Fibroblast of skin of abdomen (primary cell): ENCODE measurements at places on chromosomes 2 and 18.

DNA sequence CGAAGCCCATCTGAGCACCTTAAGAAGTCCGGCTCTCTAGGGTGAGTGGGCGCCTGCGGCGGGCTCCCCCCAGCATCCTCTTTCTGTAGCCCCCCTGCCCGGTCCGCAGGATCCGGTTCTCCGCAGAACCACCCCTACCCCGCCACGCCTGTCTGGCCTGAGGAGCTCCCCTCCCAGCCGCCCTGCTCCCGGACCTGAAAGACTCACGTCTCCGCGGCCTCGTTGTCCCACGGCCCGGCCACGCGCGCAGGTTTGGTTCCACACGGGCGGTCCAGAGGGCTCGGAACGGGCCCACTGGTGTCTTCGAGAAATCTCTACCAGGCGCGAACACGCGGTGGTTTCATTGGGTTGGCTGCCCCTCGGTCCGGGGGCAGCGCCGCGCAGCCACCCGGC lies 237 bp downstream of the SLC39A6 start:
- no peak for DNase-seq

DNA sequence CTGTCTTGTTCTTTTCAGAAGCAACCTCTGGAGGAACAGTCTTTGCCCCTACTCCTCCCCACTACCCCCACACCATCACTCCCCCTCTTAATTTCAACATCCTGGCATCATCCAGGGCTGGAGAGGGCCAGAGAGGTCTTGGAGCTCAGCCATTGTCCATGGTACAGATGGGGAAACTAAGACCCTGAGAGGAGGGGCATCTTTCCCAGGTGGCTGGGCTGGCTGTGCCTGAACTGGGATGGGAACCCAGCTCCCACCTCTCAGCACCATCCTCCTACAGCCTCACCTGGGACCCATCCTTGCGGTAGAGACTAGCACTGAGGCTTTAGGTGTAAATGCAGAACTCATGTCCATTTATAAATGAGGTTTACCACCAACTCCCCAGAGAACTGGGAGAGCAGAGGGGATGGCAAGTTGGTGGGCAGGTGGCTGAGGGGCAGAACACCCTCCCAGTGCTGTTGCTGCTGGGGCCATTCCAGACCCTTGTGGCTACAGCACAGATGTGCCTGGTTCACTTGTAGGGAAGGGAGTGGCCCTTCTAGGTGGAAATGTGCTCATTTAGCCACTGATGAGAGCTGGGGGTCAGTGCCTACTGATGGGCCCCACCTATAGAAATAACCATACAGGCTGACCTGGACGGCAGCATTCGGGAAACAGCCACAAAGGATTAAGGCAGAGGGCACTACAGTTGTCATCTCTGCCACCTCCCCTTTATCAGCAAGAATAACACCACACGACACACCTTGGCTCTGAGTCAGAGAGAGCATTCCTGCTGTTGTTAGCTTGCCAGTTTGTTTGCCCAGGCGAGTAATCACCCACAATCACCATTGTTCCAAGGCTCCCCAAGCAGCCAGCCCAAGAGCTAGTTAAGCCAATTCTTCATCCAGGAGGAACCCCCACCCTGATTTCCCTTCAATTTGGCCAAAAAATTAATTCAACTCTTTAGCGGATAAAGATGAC lies 2.1 kb downstream of the MLPH start:
- no peak for DNase-seq

- peak; percentile 81 for DNase-seq
Measured at GRCh38 chr18:35029103-35029502, 12.1 kb upstream of the MAPRE2 start.

DNA sequence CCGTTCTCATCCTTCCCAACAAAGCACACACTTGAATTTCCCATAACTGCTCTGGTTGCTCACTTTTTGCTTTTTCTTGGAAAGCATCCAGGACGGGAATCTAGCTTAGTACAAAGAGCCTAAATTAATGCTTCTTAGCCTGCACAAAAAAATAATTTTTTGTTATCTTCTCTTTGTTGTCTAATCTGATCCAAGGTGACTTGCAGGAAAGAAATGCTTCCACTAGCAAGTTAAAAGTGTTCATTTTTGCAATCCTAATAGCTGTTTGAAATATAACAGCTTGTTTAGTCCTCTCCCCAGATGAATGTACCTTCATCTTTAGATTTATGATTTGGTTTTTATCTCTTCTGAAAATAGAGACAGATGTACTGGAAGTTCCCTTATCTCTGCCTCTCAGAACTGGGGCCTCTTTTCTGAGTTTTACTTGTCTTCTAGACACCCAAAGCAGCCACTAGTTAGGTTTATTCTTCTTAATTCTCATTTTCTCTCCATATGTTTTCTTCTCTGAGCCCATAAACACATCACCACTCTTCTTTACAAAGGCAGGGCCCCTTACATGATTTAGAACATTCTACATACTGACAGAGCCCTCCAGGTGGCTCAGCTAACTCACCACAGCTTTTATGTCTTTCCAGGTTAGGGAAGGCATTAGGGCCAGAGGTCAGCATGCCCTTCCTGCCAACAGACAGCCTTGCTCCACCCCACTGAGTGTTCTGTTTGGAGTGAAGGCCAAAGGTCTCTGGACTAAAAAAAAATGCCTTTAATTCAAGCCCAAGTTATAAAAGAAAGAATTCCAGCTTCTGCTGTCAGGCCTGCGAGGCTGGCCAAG lies 74.7 kb upstream of the MAP4K3 start:
- DNase-seq = no peak

- DNase-seq = no peak
Measured at GRCh38 chr2:186593523-186593922, 3.7 kb downstream of the ITGAV start.

DNA sequence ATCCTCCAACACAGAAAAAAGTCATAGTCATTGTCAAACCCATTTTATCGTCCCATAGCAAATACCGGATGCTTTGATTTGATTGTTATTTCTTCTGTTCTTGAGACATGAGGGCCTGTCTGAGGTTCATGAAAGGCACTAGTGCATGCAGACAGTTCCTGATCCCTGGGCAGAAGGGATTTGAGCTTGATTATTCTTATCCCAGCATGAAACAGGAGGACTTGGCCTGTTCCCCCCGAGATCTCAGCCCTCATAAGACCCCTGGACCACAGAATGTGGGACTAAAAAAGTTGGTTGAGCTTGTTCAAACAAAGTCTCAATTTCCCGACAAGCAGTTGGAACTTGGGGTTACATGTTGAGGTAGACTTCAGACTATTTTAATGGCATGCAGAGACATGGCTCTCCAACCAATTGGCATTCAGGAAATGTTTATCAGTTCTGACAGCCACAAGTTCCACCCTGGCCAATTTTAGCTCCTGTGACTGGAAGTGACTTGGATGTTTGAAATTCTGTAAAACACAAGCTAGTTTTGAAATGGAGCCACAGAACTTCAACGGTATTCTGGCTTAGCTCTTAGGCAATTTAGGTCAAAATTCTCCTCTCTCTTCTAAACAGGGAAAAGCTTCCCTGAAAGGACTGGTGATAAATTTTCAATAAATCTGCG lies 366.9 kb upstream of the SLC14A2 start:
- peak; percentile 91 for DNase-seq

- DNase-seq = no peak
Measured at GRCh38 chr2:240460781-240461431, 25.4 kb downstream of the GPC1 start.

GRCh38 chr2:103738606-103739005 lies 976.8 kb downstream of the TMEM182 start:
- DNase-seq = no peak

DNA sequence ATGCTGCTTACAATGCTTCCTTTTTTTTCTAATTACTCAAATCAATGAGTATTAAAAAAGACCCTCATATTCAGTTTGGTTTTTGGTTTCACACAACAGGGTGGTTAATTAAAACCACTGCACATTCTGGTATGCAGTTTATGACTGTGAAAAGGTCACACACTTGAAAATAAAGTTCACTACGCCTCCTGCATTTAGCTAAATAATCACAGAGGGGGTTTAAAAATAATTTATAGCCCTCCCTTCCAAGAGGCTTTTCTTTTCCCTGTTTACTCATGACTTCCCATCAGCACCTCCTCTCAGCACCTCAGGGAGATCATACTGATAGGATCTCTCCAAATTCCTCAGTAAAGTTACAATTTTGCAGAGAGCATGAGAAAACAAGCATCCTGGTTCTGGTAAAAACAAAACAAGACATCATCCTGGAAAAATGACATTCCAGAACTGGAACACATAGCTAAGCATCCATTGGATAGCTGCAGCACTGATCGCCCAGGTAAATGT lies 129.5 kb upstream of the TMEM200C start:
- no peak for DNase-seq

- peak; percentile 88 for DNase-seq
Measured at GRCh38 chr2:216690853-216691741, 4.3 kb downstream of the IGFBP5 start.

DNA sequence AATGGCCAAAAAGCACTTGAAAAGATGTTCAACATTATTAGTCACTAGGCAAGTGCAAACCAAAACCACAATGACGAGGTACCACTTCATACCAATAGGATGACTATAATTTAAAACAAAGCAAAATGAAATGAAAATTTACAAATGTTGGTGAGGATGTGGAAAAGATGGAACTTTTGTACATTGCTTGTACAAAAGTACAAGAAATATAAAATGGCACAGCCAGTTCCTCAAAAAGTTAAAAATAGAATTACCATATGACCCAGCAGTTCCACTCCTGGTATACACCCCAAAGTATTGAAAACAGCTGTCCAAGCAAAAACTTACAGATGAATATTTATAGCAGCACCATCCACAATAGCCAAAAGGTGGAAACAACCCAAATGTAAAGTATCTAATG lies 107.8 kb upstream of the XPO1 start:
- DNase-seq = peak; percentile 88
